HuH-7.5 (cell line): ENCODE measurements at places on chromosomes 7 and 10.

GRCh38 chr10:11057018-11057417, 39.3 kb downstream of the CELF2 start:
- no peak for DNase-seq

GRCh38 chr10:122112021-122112616, 123.2 kb downstream of the TACC2 start:
- no peak for DNase-seq

DNA sequence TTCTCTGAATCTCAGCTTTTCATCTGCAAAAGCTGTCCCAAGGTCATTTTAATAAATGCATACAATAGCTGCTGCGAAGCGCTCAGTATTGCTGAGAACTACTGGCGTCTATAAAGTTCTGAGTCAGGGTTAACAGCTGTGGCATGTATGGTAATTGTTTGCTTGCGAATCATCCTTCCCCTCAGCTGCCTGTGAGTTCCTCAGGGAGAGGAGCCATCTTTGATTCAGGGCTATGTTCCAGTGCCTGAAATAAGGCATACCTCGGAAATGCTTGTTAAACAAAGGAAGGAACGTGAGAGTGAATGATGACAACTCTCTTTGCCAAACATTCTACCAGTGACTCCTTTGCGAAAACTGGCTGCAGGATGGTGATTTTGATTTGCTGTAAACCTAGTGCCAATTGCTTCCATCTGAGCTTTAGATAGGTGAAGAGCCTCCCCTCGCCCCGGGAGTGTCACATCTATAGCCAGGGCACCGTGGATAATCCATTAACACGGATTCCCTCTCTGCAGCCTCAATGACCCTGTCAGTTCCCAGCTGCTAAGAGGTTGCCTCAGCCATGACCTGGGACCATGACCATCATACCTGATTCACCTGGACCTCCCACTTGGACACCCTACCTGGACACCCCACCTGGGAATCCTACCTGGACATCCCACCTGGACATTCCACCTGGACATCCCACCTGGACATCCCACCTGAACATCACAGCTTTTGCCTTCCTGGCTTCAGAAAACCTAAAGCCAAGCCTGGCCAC, 39.6 kb downstream of the GPRIN2 start:
- no peak for DNase-seq

- no peak for DNase-seq
Observed at GRCh38 chr7:139124084-139124914, 14.8 kb upstream of the ZC3HAV1 start.

DNA sequence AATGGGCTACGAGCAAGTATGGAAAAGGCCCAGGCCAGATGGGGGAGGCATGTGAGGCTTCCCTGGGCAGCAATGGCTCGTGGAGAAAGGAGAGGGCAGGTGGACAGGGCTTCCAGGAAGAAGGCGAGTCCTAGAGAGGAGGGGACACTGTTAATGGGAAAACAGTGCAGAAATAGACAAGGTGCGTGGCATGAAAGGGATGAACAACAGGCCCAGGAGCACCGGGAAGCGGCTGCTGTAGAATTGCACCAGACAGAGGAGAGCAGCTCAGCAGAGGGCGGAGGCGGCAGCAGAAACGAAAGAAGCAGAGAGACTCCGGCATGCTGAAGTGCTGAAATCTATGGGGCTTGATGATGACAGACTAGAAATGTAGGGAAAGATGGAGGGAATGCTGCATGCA, 102.1 kb downstream of the PIP4K2A start:
- DNase-seq: no peak

DNA sequence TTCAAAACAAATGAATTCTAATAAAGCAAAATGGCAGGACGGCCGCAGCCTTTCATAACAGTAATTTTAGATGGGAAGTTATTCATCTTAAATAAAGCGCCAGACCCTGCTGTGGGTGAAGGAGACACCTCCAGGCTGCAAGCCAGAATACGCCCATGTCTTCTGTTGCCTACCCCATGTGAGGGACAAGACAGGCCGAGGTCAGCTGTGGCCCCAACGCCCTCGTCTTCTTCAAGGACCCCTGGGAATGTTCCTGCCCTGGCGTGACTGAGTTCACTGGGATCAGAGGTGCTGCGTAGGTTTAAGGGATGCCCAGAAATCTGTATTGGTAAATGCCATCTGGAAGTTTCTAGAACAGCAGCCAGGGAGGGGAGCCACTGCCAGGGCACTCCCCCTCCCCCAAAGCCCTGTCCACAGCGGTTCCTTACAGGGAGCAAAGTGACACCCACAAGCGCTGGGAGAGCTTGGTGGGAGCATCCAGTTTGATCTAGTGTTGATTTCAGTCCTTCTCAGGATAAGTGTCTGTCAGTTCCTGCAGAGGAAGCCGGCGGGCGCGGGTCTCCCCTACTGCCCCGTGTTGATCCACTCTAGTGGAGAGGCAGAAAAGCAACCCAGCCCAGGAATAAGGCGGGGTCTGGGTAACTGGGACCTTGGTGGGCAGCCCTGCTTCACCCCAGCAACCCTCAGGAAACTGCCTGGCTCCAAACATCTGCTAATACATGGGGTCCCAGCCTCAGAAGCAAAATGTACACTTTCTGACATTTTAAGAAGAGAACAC, 20.6 kb downstream of the PAPOLB start:
- DNase-seq: no peak

- DNase-seq: no peak
Observed at GRCh38 chr10:30058570-30059132, 735 bp downstream of the JCAD start.

DNA sequence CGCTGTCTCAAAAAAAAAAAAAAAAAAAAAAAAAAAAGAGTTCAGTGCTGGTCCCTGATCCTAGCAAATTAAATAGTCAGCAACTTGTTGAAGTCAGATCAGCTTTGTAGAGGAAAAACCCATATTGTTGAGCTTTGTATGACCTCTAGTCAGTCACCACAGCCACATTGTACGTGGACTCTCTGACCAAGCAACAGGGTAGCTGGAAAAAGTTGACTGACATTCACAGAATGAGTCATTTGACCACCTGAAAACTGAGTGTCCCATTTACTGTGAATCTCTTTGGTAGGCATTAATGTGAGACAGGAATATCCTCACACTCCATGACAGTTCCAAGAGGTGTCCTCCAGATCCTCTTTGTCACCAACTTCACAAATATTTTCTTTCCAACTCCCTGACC, 371.1 kb downstream of the LRRTM3 start:
- DNase-seq: no peak

DNA sequence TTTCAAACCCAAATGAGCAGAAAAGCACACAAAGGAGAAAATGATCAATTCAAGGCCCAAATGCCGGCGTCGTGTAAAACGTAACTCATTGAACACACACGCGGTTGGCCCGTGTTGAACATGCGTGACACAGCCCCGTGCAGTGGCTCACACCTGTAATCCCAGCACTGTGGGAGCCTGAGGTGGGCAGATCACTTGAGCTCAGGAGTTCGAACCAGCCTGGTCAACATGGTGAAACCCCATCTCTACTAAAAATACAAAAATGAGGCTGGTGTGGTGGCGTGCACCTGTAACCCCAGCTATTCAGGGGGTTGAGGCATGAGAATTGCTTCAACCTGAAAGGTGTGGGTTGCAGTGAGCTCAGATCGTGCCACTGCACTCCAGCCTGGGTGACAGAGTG, 156.7 kb upstream of the KLF6 start:
- no peak for DNase-seq

GRCh38 chr10:121041906-121042305, 190.7 kb downstream of the WDR11 start:
- DNase-seq: no peak

DNA sequence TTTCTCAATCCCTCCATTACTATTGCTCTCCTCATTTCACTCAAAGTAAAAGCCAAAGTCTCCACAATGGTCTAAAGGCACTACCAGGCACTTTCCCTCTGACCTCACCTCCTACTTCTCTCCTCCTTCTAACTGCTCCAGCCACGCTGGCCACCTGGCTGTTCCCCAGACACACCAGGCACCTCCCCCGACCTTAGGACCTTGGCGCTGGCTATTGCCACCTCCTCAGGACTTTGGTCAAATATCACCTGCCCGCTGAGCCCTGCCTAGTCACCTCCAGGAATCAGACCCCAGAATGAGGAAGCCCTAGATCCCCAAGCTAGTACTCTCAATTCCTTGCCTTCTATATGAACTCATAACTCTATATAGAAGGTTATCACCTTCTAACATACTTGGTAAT, 66.2 kb upstream of the STEAP1B start:
- DNase-seq: no peak

DNA sequence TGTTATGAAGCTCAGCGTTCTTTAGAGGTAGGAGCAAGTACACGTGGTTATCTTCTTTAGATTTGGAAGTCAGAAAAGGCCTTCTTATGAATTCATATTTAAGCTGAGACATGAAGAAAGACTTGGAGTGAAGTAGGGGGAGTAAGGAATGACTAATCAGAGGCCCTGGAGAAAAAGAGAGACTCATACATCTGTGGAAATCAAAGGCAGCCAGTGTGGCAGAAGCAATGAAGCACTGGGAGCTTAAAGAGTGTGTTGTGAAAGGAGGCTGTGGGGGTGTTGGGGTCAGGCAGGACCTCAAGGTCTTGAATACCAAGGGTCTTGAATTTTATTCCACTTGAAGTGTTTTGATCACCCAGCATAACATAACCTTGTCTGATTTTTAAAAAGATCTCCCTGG, 35.7 kb upstream of the FGL2 start:
- no peak for DNase-seq

DNA sequence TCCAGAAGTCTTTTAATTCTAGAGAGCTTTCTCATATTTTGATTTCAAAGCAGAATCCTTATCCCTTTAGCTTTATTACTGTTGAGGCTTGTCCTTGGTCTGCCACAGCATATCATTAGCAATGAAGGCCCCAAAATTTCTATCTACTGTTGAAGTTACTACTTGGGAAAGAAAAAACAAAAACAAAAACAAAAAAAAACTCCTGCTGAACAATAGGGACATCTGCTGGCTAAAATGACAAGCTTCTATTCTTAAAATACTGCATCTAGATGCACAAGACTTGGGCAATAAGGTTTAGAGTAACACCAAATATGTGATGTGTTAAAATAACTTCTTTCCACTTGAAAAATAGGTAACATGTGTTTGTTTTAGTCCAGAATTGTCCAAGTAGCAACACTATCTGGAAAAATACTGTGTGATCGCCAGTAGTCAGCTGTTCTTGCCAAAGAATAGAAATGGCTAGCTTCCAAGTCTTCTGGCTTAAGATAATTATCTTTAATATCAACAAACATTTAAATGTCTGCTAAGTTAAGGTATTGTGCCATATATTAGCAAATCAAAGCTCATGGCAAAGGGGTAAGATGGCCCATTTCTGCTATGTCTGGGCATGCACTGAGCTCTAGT, 3.8 kb upstream of the DMTF1 start:
- DNase-seq: no peak

GRCh38 chr10:56298941-56299340, 62.1 kb downstream of the ZWINT start:
- DNase-seq: no peak

- DNase-seq: no peak
Observed at GRCh38 chr10:116960066-116960776, 44.8 kb downstream of the SHTN1 start.

DNA sequence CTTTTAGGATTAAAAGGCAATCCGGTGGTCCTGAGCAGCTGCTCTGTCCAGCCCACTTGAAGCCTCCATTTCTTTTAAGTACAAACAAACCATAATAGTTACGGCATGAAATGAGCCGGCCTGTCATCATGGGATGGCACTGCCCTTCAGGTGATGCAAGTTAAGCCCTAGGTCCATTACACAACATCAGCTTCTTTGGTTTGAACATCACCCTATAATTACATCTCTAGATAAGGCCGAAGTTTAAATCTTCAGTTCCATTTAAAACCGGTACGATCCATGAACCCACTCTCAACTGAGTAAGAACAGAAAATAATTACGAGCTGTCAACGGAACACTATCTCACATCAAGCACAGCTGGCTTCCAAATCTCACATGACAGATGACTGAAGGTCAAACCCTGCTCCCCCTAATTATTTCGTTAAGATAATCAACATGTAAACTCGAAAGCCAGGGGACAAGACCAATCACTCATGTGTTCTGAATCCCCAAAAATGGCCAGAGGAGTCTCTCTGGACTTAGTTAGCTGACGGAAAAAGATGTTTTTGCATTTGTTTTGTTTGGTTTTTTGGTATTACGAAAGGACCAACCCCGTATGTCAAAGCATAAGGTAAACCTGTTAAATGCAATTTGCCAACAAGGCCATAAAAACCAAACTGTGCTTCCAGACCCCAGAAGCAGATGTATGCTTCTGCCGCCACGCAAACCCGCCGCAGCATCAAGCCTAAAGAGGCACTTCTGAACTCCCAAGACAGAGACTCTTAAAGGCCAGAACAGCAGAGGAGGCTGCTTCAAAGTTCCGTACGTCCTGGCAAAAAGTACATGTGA, 10.8 kb downstream of the GNA12 start:
- no peak for DNase-seq

DNA sequence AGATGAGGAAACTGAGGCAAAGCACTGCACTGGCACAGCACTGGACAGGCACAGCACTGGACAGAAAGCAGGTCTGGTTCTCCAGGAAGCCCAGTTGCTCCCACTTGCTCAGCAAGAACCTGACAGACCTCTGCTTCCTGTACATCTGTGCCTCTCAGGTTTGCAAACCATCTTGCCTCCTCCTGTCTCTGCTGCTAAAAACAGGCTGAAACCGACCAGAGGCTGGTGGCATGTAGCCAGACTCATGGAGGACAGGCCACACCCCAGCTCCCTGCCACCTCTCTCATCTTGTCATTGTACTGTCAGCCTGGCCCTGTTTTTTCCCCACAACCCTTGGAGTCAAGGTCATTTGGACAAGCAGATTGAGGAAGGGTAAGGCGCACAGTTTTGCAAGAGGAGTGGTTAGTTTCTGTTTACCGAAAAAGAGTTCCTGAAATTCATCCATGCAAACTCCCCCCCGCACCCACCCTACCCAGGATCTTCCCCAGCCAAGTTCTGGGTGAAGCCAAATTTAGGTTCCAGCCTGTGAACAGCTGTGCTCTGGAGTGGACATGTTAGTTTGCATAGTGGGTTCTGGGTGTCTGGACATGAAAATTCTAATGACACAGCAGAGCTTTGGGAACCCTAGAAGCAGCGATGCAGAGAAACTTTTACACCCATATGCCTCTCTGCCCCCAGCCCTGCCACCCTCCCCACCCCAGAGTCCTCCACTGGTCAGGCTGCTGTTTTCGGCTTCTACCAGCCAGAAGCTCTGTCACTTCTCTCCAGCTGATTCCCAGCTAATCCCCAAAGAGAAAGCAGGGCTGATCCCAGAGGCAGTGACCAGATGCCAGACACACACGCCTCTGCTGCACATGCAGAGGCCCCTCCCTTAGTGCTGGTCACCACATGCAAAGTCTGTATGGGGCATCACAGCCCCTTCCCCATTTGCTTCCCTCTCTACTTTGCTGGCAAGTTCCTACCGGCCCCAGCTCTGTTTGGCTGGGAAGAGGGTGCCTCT, 8.5 kb upstream of the C10orf105 start:
- DNase-seq: peak; percentile 45

- no peak for DNase-seq
Observed at GRCh38 chr10:661597-662222, 27.8 kb downstream of the DIP2C start.

DNA sequence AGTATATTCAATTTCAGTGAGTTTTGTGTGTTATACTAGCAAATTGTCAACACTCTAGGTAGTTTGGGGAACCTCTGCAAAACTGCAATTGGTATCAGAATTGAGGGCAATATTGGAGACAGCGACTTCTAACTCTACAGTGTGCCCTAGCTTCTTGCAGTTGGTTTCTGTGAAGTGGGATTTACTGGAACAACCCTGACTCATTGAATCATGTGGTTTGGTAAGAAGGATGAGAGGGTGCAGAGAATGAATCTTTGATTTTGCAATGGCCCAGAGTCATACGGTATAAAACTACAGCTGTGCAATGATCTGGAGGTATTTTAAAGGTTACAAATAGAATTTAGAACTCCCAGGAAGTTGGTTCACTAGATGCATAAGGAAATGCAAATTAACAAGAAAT, 129.1 kb upstream of the PPP1R3A start:
- no peak for DNase-seq
